ENCODE measurements at places on chromosomes 4 and X. TPM values are rescaled to one million over a fixed set of nuclear protein-coding genes. Genes with fewer than 3 reads are reported as not detected.

CYLC1 gene
- not detected for total RNA-seq

UGT2B10 gene
- total RNA-seq = not detected

S100G gene
- total RNA-seq = not detected

ATOH1 gene
- total RNA-seq = not detected

ASB12 gene
- not detected for total RNA-seq

RASGEF1B gene
- 3.1 TPM for total RNA-seq

ITIH6 gene
- not detected for total RNA-seq

PAK3 gene
- total RNA-seq = 20.2 TPM

TEX11 gene
- total RNA-seq = not detected

ARMCX4 gene
- 18.2 TPM for total RNA-seq

LRRC66 gene
- not detected for total RNA-seq

UTP3 gene
- total RNA-seq = 28.9 TPM

UNC5C gene
- total RNA-seq = 11.0 TPM

GRIA3 gene
- total RNA-seq = 7.4 TPM

ZNF711 gene
- 71.3 TPM for total RNA-seq

FAM9B gene
- total RNA-seq = 0.62 TPM

DNA sequence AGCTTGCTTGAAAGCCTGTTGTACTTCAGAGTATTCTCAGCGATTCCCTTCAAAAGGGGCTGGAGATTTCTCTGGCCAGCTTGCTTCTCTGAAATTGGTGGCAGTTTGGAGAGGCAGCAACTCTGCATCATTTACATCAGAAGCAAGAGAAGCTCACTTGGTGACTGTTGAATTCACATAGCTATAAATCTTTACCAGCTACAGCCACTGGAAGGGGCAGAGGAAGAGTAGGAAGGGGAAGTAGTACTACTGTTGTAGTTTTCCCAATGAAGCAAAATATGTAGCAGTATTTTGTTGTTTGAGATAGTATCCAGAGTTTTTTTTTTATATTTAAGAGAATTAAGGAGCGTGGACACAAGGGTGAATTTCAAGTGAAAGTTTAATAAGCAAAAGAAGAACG is 2.8 kb downstream of the TENT5D start:
- no peak for DNase-seq

- DNase-seq = no peak
Measured at GRCh38 chr4:132910229-132910748, 238.8 kb upstream of the PCDH10 start.

- DNase-seq = no peak
Measured at GRCh38 chrX:27008486-27008885, 454.7 kb downstream of the PPP4R3C start.

- DNase-seq = no peak
Measured at GRCh38 chr4:91600301-91600700, 703.5 kb upstream of the GRID2 start.

DNA sequence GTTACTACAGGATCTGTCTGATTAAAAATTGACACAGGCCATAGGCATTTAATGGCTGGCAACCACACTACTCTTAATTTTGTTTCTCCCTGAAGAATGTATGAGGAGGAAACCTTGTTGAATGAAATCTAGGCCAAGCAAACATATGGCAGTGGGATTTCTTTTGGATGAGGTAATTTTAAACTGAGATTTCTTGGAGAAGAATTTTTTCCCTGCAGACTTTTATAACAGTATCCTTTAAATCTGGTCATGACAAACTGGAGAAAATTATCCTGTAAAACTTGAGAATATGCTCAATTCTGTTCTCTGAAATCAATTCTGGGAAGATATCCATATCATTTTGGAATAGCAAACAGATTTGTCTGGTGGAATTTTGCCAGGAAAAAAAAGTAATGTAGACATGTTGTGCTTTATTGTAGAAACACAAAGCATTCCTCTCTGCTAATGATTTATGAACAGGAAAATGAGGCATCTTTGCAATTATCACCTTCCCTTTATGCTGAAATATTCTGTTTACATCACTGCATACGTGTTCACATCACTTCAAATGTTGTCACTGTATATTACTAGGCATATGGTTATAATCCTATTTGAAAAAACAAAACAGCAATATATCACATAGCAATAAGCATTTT is 108.3 kb upstream of the ARSJ start:
- no peak for DNase-seq

- peak; percentile 16 for DNase-seq
Measured at GRCh38 chrX:54540289-54540688, 10.3 kb downstream of the GNL3L start.

- no peak for DNase-seq
Measured at GRCh38 chr4:156193106-156193505, 239.4 kb upstream of the CTSO start.

DNA sequence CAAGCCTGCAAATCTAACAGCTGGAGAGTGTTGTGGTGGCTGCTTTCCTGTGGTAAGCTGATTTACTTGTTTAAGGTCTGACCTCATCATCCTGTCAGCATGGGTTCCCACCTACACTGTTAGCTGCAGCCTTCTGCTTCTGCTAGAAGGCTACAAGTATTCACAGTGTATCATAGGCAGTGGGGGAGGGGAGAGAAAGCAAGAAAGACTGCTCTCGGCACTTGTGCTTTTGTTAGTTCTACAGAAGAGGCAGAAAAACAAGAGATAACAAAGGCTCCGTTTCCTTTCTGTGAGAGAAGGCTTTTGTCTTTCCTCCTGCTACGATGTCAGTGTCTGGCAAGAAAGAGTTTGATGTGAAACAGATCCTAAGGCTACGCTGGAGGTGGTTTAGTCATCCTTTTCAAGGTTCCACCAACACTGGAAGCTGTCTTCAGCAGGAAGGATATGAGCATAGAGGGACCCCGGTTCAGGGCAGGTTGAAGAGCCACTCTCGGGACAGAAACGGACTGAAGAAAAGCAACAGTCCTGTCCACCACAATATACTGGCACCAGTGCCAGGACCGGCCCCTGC is at the start of gene KLHL4:
Gene KLHL4 (plus strand): TSS at position 232 of the 571 bp plus-strand sequence. CDS start 92 bp downstream, at position 324.
- DNase-seq = peak; percentile 18

DNA sequence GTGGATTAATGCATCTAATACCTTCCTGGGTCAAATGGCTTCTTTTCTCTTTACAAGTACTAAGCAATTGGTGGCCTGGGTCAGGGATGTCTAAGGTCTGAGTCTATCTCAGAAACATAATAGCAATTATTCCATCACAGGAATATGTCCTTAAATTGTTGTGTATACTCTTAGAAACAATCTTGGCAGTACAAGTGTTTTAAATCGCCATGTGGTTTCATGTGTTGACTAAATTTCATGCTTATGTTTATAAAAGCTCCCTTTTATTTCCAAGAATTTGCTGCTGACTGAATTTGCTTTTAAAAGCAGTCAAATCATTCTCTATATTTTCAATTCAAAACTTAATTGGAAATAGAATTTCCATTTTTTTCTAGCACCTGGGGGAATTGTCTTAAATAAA is 125.3 kb upstream of the PACRGL start:
- no peak for DNase-seq

DNA sequence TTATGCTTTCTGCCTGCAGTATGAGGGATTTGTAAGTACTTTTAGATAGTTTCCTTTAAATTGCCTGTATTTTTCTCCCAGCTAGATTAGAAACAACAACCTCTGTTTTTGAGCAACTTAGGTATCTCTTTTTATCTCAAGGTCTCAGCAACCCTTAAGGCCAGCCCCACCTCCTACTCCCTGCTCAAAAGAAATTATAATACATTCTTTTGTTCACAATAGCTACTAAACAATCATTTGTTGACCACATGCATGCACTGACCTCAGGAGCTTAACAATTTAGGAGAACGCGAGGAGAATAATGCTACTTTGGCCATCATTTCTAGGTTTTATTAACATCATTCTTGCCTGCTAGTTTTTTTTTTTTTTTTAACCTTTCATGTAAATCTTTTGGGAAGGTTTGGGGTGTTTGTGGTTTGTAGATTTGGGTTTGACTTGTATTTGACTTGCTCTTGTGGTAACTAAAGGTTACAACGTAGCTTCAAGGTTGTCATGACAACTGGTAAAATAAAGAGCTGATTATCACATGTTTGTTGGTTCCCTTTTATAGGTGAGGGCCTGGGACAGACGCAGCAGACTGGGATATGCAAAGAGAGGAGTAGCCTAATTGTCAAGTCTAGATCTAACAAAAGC is 145.4 kb upstream of the PLAC1 start:
- DNase-seq = no peak

DNA sequence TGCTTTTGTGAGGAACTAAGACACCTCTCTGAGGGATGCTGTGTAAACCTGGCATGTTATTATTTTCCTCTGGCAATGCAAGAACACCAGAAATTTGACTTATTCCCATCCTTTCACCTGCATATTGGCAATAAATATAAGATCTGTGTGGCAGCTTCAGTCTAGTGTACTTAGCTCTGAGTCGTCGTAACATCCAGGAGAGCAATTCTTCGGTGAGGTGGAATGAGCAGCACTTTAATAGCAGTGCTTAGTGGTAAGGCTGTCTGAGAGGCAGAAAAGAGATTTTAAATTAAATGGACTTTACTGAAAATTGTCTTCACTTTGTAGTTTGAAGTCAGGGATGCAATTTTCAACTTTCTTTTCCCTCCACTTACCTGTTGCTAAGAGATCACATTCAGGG is 344.9 kb downstream of the PCDH7 start:
- no peak for DNase-seq

DNA sequence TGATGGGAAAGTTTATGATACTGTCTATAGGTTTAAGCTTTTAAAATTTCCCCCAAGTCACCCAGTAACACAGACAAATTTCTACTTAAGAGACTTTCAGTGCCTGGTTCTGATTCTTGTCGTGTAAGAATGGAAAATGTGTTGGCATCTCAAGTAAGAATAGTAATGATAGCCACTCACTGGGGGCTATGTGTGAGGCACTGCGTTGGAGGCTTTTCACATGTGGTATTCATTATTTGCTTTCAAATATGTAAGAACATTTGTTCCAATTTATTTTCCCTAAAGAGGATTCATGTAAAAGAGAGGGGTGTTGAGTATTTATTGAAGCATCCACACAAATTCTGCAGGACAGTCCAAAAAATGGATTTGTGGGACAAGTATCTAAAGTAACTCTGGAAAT is 143.6 kb downstream of the FNIP2 start:
- no peak for DNase-seq

GRCh38 chrX:79110731-79111130 is 33.8 kb upstream of the GPR174 start:
- no peak for DNase-seq

DNA sequence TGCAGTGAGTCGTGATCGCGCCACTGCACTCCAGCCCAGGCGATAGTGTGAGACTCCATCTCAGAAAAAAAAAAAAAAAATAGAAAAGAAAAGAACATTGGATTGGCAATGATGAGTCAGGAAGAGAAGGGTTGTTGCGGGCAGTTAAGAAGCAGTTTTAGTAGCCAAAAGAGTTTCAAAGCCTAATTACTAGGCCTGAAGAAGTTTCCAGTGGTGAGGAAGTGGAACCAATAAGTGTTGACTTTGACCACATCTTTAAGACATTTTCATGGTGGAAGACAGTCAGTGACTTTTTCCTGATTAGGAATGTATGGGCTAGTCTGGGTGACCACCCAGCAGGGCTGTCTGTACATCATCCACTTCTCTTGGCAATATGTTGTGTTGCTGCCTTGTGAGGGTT is 442.3 kb downstream of the AFF2 start:
- DNase-seq = no peak

GRCh38 chr4:145001635-145002034 is 96.4 kb downstream of the ANAPC10 start:
- DNase-seq = no peak

- no peak for DNase-seq
Measured at GRCh38 chr4:39383690-39384089, 17.5 kb upstream of the RFC1 start.

DNA sequence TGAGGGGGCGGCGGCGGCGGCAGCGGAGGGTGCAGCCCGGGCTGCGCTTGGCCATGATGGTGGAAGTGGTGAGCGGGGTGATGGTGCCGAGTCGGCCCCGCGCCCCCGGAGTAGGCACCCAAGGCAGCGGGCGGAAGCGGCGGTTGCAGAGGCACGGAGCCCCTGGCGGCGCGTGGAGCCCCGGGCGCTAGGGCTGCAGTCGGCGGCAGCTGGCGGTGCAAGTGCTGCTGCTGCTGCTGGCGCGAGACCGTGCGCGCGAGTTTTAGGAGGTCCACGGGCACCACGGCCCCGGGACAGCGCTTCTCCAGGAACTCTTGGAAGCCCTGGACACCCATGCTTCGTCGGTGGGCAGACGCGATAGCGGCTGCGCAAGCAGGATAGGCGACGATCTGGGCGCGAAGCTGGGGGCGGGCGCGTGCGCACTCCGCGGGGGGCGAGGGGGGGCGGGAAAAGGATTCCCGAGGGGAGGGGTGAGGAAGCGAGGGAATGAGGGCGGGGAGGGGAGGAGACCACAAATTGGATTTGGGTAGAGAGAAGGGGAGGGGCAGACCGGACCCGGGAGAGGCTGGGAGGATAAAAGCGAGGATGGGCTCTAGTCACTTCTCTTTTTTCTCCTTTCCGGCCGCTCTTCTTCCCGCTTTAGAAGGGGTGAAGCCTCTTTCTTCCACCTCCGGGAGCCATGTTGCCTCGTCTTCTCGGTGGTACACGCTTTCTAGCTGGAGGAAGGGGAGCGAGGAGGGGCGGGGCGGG is at the start of gene FAM120C:
Gene FAM120C (minus strand): TSS at position 391 of the 750 bp plus-strand sequence. CDS start 56 bp downstream, at position 335.
- peak; percentile 68 for DNase-seq

GRCh38 chr4:139137763-139138162 is 39.3 kb downstream of the ELF2 start:
- DNase-seq = no peak

GRCh38 chr4:26207631-26208030 is 113.2 kb upstream of the RBPJ start:
- no peak for DNase-seq

DNA sequence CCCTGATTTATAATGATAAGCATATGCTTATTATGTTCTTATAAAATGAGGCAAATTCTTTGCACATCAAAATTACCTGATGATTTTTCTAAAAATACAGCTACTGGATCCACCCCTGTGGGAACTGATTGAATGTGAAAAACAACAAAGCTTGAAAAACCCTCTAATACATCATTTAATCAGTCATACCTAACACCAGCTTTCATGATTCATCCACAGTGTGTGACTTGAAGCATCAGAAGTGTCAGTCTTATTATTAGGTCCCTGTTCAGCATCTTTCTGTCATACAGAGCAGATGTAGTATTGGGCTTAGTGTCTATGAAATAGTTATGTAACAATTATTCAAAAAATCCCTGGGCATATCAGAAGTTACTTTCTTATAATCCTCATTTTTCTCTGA is 671.3 kb upstream of the GALNT7 start:
- DNase-seq = no peak

DNA sequence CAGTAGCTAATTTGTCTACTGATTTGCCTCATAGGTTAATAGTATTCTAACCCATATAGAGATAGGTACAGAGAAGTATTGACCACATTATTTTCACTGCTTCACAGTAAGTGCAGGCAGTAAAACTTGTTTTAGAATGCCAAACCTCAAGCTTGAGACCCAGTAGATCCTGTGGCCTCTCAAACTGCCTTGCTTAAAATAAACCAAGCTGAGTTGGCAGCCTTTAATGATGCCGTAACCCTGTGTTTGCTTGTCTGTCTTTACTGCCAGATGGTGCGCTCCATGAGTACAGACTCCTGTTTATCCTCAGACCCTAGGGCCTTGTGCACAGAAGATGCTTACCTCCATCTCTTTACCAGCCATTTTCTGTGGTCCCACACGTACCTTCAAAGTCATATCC is 50.8 kb downstream of the ANXA3 start:
- no peak for DNase-seq

- DNase-seq = no peak
Measured at GRCh38 chrX:114152130-114152529, 431.8 kb upstream of the HTR2C start.
